Muscle of leg (tissue), 16 donors: ENCODE measurements at places on chromosomes 2 and 18. TPM values are rescaled to one million over a fixed set of nuclear protein-coding genes. Genes with fewer than 3 reads are reported as not detected.

- no peak for DNase-seq
Measured at GRCh38 chr2:40416486-40416885, 35.4 kb downstream of the SLC8A1 start.

DNA sequence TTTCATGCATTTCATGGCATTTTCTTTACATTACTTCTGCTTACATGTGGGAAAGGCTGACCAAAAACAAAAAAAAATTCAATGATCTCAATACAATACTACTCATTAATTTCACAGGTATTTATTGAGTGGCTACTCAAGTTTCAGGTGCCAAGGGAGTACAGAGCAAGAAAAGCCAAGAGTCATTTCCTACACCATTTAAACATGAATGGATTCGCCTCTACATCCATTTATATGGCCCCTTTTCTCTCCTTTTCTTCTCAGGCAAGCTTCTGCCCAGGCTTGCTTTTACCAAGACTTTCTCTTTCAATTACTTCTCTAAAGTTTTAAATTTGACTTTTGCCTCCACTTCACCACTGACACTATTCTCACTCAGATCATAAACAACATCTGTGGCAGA is 1603.1 kb upstream of the CELF4 start:
- DNase-seq: no peak

DNA sequence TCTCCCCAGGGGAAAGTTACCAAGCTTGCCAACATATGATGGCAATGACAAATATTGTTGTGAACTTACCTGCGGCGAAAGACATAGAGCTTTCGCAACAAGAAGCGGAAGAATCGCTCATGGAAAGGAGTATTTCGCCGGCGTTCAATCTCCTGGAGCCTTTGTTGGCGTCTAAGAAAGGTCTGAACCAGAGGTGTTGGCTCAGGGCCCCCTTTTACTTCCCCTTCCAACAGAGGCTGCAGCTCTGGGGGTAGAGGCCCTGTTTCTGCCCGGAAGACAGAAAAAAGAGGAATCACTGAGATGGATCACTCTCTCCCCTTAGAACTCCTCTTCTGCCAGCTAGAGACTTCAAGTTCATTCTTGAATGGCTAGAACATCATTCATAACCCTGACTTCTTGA is 10.8 kb downstream of the GGCX start:
- no peak for DNase-seq

Gene CXCR4
- polyA plus RNA-seq: 30.4 TPM

Gene ZNF513
- 11.5 TPM for polyA plus RNA-seq
